ENCODE measurements at places on chromosomes 2 and 18. TPM values are rescaled to one million over a fixed set of nuclear protein-coding genes. Genes with fewer than 3 reads are reported as not detected.

DNA sequence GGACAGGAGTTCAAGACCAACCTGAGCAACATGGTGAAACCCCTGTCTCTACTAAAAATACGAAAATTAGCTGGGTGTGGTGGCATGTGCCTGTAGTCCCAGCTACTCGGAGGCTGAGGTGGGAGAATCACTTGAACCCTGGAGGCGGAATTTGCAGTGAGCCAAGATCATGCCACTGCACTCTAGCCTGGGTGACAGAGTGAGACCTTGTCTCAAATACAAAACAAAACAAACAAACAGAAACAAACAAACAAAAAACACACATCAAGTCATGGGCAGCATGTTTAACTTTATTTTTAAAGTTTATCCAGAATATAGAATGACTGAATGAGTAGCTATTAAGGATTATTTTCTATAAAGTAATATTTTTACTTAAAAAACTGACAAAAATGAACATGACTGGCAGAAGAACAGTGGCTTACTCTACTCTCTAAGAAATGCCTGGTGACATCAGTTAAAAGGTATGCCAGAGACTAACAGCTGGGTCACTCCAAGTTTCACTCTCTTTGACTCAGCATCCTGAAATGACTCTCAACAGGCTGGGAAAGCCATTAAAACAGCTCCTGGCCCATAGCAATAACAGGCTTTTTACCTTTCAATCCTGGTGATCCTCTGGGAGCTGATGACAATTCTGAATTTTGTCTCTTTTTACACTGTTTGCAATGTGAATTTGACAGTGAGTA is 281.6 kb upstream of the STON1 start:
- DNase-seq = no peak

GRCh38 chr2:117801826-117802225 is 12.7 kb upstream of the DDX18 start:
- DNase-seq = no peak

Gene DOK6
- polyA plus RNA-seq = 0.30 TPM

GRCh38 chr2:168137510-168138180 is 109.8 kb downstream of the STK39 start:
- DNase-seq = no peak

GRCh38 chr2:80461505-80462197 is 157.1 kb upstream of the LRRTM1 start:
- no peak for DNase-seq

GRCh38 chr2:184322615-184323014 is 275.7 kb upstream of the ZNF804A start:
- no peak for DNase-seq

Gene C2orf92
- not detected for polyA plus RNA-seq

Gene ACTR1B
- polyA plus RNA-seq = 19.3 TPM

Gene UGP2
- 132 TPM for polyA plus RNA-seq

Gene PPP1R1C
- polyA plus RNA-seq = not detected

- no peak for DNase-seq
Measured at GRCh38 chr2:136065384-136065783, 52.6 kb downstream of the CXCR4 start.

DNA sequence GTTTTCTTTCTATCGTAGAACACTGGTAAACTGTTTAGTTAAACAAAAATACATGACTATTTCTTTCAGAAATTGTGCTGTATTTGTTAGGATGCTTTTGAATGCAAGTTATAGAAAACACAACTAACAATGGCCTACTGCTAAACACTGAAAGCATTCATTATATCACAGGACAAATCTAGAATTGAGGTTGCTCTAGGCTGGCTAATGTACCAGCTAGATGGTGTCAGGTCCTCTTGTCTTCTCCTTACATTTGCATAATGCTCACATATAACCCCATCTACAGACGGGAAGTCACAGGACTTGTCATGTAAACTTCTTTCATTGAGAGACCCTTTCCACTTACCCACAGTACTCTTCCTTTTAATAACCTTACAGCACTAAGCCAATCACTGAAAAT is 586.8 kb downstream of the DSC3 start:
- no peak for DNase-seq

Gene SERPINB10
- polyA plus RNA-seq = not detected

- DNase-seq = no peak
Measured at GRCh38 chr18:32173654-32174053, 16.2 kb upstream of the MEP1B start.

DNA sequence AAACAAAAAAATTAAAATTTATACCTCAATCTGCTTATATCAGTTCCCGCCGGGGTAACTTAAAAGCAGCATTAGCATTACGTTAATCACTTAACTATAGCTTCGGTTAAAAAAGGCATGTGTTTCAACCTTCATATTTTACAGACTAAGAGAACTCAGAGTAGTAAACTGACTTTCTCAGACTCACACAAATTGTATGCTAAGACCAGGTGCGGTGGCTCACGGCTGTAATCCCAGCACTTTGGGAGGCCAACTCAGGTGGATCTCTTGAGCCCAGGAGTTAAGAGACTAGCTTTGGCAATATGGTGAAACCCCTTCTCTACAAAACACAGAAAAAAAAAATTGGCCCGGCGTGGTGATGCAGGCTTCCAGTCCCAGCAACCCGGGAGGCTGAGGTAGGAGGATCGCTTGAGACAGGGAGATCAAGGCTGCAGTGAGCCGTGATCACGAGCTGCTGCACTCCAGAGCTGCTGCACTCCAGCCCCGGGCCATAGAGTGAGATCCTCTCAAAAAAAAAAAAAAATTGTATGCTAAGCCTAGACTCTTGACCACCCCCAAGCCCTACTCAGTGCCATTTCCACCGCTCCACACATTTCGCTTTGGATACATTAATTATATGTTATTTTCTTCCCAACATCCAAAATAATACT is 2.4 kb downstream of the HNRNPLL start:
- no peak for DNase-seq

Gene IL1RN
- polyA plus RNA-seq = 2.3 TPM

DNA sequence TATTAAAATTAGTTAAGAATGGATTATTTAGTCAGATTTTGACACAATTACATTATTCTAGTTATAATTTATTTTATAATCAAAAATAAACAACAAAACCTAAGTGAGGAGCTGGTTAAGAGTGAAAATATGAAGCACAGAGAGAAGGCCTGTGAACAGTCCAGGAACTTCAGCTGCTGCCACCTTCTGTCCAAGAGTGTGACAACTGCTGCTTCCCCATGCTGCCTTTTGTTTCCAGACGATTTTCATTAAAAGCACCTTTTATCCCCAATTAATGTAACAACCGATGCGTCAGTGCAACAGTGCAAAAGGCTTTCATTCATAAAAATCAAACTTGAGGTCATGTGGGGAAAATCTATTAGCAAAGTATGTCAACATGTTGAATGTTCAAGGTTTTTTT is 363.6 kb downstream of the CTNNA2 start:
- DNase-seq = no peak

DNA sequence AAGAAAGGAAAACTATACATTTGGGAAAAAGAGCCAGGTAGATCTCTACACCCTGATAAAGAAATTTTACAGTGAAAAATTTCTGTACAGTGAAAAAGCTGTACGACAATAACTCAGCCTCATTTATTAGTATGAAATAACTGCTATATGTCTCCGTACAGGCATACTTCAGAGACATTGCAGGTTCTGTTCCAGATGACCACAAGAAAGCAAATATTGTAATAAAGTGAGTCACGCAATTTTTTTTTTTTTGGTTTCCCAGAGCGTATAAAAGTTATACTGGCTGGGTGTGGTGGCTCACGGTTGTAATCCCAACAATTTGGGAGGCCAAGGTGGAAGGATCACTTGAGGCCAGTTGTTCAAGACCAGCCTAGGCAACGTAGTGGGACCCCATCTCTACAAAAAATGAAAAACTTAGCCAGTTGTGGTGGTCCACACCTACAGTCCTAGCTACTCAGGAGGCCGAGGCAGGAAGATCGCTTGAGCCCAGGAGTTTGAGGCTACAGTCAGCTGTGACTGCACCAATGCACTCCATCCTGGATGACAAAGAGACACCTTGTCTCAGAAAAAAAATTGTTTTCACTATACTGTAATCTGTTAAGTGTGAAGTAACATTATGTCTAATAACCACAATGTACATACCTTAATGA is 28.2 kb upstream of the AMMECR1L start:
- DNase-seq = no peak

Measured in immature natural killer cell (primary cell).